Fibroblast of skin of right quadriceps (primary cell): ENCODE measurements at places on chromosomes 13 and 19.

- no peak for DNase-seq
These were observed 840 bp upstream of the LILRA4 start for GRCh38 chr19:54339646-54340358.

DNA sequence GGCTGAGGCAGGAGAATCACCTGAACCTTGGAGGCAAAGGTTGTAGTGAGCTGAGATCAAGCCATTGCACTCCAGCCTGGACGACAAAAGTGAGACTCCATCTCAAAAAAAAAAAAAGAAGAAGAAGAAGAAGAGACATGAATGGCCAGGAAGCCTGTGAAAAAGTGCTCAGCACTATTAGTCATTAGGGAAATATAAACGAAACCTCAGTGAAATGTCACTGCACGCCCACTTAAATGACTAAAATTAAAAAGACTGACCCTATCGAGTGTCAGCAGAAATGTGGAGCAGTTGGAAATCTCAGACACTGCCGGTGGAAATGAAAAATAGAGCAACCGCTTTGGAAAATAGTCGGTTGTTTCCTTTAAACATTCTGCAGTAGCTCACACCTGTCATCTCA, 5.5 kb upstream of the TYROBP start:
- DNase-seq: no peak

- no peak for DNase-seq
These were observed 131.3 kb upstream of the PCDH20 start for GRCh38 chr13:61546911-61547310.

DNA sequence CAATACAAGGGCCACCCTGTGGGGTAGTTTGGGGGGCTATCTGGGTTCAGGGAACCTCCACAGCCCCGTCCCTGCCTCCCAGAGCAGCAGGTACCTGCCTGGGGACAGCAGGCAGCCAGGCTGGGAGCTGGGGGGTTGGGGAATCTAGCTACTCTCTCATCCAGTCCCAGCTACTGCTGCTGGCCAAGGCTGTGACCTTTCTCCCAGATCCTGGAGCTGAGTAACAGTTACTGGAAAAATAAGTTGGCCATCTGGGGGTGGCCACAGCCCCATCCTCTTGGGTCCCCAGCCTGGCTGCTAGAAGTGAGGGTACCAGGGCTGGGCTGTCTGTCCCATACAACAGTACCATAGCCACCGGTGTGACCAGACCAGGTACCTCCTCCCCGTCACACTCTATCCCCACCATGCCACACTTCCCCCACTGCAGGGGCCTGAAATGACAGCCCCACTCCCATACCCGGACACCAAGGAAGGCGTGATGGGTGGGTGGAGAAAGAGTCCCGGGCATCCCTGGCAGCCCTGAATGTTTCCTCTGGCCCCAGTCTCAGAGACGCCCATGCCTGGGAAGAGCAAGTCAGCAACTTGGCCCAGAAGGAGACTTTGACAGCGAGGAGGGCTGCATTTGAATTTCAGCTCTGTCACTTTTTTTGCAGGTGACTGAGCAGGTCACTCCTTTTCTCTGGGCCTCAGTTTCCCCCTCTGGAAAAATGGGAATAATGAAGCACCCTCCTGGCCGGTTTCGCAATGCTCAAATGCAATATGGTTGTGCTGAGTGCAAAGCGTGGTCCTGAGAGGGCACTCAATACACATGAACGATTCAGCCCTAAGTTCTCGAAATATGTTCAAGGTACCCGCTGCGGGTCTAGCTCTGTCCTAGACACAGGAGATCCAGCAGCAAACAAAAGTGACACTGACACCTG, 30.7 kb upstream of the NFIC start:
- DNase-seq: no peak

GRCh38 chr19:51743405-51743804, 8.3 kb downstream of the FPR1 start:
- peak; percentile 67 for DNase-seq

DNA sequence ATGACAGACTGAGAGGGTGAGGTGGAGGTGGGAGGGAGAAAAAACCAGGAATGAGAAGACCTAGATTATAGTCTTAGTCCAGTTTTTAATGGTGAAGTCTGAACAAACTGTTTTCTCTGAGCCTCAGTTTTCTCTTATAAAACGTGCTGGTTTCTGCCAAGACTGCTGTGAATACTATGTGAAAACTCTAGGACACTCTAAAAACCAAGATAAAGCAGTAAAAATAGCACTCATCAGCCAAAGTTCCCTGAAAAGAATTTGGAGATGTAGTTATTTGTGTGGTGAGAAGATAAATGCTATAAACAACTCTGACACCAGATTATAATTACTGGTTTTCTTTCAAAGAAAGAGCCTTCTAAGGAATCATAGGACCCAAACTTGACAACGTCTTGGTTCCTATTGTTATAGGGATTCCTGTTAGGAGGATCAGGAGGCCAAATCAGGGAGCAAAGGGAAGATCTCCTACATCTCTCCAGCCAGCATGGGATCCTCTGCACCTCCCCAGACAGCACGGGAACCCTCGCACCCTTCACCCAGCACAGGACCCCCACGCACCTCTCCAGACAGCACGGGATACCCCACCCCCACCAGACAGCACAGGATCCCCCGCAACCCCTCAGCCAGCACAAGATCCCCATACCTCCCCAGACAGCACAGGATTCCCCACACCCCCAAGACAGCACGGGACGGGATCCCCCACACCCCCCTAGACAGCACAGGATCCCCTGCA, 130.2 kb downstream of the MIPEP start:
- DNase-seq: no peak

DNA sequence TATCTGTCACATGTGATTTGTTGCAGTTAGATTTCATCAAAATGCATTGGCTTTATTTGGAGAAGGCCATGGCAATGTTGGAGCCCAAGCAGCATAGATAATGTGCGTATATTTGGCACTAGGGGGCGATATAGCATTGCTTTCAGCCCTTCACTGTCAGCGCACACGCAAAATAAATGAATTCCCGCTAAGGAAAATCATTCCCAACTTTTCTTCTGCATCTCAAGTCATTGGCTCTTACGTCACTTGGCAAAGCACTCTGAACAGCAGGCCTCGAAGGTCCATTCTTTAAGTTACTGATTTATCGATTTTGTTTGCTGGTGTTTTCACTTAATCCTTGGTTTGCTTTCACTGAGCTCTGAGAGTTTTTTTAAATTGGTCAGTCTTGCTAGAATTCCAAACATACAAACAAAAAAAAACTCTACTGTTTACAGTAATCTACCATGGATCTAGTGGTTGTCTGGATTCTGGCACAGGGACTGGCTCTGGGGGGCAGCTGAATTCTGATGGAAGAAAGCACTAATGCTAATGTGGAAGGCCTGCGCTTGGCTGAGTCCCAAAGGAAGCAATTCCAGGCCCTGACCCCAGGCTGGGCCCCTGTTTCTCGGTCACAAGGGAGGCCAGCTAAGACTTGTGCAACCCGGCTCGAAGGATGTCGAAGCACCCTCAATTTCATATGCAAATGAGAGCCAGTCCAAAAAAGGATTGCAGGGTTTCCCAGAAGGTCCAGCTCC, 97.7 kb upstream of the IPO5 start:
- peak; percentile 87 for DNase-seq

DNA sequence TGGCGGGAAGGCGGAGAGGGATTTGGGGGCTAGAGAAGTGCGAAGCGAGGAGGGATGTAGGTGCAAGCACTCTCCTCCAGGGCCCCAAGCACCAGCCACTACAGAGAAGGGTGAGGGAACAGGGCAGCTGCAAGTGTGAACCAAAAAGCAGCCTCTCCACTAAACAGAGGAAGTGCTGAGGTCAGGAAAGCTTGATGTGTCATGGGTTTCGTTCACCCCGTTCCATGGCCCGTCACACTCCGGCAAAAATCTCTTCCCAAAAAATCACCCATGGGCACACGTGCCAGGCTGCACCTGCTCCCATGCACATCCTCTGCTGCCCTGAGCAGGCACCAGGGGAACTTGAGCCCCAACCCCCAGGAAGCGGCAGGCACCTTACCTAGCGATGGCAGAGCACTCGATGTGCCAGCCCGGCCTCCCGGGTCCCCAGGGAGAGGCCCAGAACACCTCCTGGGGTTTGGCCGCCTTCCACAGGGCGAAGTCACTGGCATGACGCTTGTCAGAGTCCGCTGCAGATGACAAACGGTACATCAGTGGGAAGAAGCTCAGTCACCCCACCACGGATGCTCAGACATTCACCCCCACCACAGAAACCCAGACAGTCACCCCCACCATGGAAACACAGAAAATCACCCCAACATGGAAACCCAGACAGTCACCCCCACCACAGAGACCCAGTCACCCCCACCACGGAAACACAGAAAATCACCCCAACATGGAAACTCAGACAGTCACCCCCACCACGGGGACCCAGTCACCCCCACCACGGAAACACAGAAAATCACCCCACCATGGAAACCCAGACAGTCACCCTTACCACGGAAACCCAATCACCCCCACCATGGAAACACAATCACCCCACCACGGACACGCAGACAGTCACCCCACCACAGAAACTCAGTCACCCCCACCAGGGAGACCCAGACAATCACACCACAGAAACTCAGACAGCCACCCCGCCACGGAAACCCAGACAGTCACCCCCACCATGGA, 29.0 kb downstream of the CARS2 start:
- DNase-seq: no peak

DNA sequence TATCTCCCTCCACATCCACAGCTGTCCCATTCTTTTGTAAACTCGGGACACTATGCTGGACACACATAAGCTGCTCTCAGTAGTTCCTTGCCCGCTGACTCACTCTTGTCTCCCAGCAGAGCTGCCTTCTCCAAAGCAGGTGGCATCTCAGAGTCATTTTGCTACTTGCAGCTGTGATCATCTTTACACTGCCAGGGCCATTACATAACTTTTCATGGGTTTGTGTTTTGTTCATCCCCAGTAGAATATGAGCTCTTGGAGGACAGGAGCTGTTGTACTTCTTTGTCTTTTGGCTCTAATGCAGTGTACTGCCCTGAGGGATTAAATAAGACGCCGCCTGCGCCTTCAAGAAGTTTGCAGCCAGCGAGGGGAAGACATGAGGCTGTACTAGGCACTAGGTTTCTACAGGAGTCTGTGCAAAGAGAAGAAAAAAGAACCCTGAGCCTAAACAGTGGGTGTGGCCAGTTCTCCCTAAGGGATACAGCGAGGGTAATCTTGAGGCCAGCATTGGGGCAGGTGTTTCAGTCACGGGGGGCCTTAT, 40.8 kb upstream of the GPR183 start:
- DNase-seq: no peak

GRCh38 chr13:28849441-28849840, 29.3 kb downstream of the MTUS2 start:
- DNase-seq: no peak

GRCh38 chr19:48325265-48325910, at the start of gene EMP3:
Gene EMP3 (plus strand): TSS chr19:48325552. CDS start chr19:48326845, 1,293 bp downstream.
- DNase-seq: peak; percentile 95

GRCh38 chr13:28035146-28035782, 46.8 kb upstream of the URAD start:
- no peak for DNase-seq

- DNase-seq: no peak
These were observed 792.1 kb upstream of the ARGLU1 start for GRCh38 chr13:107360010-107360409.

- DNase-seq: no peak
These were observed 2.2 kb downstream of the ELOF1 start for GRCh38 chr19:11556634-11557420.

GRCh38 chr13:102679449-102680132, 15.3 kb downstream of the METTL21C start:
- DNase-seq: no peak

DNA sequence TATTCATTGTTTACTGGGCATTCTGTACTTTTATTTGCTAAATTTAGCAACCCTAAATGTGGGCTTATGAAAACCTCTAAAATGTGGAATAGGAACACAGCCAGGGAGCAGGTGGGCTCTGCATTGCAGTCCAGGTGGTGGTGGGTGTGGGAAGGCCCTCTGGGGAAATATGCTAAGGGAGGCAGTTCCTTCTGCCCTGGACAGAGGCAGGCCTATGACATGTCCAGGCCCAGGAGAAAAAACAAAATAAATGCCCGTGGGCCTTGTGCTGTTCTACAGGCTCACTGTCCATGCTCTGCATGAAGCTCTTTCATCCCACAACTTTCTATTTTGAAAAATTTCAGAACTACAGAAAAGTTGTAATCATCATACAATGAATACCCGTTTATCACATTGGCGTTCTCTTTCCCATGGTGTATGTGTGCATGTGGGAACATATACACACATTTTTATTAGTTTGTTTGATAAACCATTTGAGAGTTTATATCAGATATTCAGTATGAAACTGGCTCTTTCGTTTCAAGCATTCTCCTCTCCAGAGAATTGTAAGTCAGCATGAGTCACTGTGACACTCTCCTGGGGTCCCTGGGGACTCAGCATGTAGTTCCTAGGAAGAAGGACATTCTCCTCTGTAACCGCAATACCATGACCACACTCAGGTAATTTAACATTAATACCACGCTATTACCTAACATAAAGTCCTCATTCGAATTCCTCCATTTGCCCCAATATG, 505.3 kb downstream of the COG6 start:
- DNase-seq: peak; percentile 55

GRCh38 chr13:30702006-30702405, 33.3 kb upstream of the ALOX5AP start:
- DNase-seq: no peak

- no peak for DNase-seq
These were observed 638.2 kb upstream of the MIR17HG start for GRCh38 chr13:90709319-90709718.

DNA sequence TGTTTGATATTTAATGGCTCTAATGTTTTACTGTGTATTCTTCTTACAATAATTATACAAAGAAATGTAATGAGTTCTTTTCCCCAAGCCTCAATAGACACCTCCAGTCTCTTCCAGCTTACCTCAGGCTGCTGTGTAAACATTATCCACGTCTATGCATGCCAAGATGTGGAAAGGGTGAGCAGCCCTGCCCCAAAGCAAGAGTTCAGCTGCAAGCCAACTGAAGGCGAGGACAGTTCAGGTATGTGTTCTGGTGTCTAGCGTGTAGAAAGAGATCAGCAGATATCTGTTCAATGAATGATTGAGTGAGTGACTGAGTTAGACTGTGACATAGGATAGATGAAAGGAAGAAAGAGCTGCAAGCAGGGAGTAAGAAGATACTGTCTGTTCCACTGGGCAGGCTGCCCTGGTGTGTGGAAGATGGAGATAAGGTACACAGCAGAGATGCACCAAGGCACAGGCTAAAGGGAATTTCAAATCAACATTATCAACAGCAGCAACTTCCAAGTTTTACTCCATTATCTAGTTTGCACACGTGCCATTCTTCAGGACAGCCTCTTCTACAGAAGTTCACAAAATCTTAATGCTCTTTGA, 66.0 kb downstream of the LATS2 start:
- no peak for DNase-seq

- DNase-seq: no peak
These were observed 347.4 kb downstream of the FGF9 start for GRCh38 chr13:22018076-22018835.
